ENCODE measurements at places on chromosomes 6 and 20.

DNA sequence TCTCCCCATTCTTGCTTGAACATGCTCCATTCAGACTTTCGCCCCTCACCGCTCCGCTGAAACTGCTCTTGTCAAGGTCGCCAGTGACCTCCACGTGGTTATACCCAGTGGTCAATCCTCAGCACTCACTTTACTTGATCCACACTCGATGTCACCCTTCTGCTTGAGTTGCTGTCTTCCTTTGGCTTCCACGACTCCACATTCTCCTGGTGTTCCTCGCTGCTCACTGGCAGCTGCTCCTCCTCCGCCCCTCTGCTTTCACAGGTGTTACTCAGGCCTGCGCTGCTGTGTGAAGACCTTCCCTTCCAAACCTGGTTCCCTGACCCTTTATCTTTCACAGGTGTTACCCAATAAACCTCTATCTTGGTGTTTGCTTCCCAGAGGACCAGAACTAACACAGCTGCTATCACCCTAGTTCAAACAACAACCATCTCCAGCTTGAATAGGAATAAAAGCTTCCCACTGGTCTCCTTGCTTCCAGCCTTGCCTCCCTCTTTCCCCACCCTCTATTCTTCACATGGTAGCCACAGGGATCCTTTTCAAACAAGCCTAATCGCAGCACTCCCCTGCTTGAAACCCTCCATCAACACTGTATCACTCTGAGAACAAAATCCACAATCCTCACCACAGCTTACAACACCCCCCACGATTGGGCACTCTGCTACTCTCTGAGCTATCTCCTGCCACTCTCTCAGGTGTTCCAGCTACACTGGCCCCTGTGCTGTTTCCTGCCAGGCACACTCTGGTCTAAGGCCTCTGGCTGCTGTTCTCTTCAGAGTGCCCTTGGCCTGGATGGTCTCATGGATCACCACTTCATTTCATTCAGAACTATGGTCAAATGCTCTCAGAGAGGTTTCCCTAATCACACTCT, 10.7 kb downstream of the PPIL1 start:
- no peak for DNase-seq

- no peak for DNase-seq
Measured at GRCh38 chr6:1387538-1387875, 1.9 kb upstream of the FOXF2 start.

DNA sequence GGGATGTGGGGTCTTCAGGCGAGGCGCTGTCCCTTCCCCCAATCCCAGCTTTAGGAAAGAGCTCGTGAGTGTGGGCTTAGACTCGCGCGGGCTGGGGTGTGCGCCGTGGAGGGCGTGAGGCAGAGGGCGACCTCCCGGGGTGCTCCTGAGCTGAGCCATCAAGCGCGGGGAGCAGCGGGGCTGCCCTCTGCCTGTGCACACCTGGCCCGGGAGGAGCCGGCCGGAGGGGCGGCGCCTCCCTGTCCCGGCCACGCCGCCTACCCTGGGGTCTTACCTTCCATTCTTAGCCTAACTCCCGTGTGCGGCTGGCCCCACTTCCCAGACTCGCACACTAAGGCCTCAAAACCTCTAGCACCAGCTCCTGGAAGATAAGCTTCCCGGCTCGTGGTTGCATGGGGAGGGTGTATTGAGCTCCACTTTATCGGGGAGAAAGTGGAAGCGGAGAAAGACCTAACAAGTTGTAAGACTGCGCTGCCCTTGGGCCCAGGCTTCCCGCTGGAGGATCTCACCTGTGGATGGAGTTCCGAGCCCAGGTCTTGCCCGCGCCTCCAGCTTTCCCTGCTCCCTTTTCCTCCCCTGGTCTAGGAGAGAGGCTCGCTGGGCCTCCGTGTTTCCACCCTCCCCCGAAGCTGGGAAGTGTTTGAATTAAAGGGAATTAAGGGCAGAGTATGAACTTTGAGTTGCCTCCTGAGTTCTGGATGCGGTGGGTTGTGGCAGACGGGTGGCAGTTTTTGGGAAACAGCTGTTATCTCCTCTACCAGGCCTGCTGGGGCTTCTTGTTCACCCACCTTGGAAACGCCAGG, 1.2 kb downstream of the DNMT3B start:
- DNase-seq = peak; percentile 57

- no peak for DNase-seq
Measured at GRCh38 chr6:3773678-3774298, 22.3 kb upstream of the PXDC1 start.

DNA sequence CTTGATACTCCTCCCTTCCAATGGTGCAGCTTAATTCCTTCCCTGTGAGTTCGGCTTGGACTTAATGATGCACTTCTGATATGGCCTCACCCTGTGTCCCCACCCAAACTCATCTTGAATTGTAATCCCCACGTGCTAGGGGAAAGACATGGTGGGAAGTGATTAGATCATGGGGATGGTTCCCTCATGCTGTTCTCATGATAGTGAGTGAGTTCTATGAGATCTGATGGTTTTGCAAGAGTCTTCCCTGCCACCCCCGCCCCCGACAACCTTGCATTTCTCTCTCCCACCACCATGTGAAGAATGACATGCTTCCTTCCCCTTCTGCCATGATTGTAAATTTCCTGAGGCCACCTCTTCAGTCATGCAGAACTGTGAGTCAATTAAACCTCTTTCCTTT, 50.3 kb upstream of the HLA-G start:
- DNase-seq = no peak

- DNase-seq = peak; percentile 81
Measured at GRCh38 chr6:33787954-33788693, 806 bp downstream of the LEMD2 start.

GRCh38 chr20:35398660-35399144, 13.1 kb downstream of the UQCC1 start:
- DNase-seq = no peak

All from D341Med (cell line).